ENCODE measurements at places on chromosomes 7 and 10.

DNA sequence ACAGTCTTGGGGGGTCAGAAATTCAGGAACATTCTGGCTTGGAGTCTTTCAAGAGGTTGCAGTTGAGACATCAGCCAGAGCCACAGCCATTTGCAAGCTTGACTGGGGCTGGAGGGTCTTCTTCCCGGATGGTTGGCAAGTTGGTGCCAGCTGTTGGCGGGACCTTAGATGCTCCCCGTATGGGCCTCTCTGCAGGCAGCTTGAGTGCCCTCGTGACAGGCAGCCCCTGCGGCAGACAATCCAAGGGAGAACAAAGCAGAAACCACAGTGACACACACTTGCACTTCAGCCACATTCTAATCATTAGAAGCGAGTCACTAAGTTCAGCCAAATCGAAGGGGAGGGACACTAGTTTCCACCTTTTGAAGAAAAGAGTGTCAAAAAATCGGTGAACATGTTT, 59.4 kb upstream of the MXI1 start:
- DNase-seq, result no peak

DNA sequence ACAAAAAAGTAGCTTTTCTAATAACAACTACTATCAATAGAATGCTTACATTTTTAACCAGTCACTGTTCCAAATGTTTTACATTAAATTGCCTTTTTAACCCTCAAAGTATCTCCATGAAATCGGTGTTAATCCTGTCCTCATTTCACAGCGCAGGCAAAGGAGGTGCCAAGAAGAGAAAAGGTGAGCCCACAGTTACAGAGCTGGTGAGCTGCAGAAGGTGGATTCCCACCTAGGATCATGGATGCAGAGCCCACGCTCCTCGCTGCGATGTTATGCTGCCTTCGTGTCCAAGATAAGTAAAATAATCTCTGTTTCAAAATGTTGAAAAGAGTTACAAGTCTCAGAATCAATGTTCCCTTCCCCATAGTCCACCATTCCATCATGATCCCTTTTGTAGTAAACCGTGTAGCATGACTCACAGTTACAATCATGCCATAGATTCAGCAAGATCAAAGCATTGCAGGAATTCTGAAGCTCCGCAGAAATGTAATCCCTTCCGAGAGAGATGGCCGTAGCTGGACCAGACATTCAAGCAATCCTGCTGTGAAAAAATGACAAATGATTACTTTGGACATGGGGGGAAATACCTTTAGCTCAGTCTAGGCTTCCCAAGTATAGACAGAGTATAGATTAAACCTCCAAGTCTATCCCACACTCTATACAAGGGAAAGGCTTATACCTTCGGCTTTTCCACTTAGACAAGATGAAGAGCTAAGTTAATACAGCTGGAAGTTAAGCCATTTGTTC, 394.7 kb upstream of the AKR1E2 start:
- no peak for DNase-seq

DNA sequence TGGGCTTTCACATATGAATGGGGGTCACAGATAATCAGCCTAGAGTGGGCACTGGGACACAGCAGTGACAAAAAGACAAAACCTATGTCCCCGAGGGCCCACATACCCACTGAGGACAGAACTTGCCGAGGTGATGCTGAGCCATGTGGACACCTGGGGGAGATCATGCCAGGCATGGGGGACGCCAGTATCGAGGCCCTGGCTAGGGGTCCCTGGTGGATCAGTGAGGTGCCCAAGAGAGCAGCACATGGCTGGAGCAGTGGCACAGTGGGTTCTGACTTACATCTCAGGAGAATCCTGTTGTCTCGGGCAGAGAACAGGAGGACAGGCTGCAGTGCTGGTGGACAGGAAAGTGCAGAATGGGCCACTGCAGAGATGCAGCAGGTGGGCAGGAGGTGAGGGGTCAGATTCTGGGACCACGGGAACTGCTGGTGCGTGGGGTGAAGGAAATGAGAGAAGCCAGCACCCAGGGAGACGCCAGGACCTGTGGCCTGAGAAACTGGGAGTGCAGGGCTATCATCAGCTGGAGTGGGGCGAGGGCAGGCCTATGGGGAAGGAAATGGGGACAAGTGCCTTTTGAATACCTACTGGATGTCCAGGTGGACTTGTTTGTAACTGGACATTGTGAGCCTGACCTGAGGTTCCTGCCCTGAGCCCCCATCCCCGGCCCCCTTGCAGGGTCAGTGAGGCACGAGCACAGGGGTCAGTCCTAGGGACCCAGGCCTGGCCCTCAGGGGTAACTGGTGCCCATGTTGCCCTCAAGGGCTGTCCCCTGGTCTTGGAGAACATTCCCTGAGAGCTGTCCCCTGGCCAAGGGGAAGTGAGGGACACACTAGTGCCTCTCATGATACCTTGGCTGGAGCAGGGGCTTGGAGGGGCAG, 91.2 kb upstream of the RET start:
- DNase-seq, result no peak

DNA sequence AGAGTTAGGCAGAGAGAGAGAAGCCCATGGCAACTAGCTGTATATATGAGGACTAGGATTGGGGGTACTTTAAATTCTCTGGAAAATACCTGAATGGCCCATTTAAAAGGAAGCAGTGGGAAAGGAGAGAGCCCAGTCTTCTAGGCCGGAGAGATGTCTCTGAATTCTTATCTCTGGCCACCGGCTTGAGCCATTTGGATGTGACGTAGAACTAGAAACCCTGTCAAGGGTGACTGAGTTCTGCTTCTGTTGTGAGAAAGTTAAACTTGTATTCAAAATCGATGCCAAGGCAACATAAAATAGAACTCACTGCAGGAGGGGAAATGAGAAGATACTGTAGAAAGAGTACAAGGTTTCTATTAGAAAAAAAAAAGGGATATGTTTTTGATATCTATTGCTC, 6.3 kb upstream of the GSTK1 start:
- DNase-seq, result no peak

DNA sequence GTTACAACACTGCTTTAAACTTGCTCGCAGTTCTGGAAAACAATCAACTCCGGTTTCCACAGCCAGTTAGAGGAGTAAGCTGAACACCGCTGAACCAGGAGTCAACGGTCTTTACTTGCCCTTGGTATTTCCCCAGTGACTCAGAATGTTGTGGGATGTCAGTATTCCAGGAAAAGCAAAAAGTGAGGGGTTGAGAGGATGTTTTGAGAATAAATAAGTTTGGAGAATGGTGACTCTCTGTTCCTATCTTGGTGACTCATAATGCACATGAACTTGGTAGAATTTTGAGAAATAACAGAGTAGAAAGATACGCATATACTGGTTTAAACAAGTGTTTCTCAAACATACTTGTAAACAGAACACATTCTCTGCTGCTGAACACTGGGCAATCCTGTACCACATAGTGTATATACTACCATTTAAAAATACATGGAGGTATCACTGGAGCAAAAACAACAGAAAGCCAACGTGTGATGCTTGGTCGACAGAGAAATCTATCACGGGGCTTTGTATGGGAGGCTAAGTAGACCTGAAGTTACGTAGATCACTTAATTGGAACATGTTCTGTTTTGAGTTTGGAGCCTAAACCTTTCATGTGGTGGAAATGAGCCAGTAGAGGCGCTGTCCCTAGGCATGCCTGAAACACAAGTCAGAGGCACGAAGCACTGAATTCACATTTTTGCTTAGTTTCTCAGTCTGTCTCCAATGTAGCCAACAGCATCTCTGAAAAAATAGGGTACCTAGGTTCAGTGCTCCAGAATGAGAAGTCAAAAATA, 534.3 kb downstream of the PARD3 start:
- no peak for DNase-seq

DNA sequence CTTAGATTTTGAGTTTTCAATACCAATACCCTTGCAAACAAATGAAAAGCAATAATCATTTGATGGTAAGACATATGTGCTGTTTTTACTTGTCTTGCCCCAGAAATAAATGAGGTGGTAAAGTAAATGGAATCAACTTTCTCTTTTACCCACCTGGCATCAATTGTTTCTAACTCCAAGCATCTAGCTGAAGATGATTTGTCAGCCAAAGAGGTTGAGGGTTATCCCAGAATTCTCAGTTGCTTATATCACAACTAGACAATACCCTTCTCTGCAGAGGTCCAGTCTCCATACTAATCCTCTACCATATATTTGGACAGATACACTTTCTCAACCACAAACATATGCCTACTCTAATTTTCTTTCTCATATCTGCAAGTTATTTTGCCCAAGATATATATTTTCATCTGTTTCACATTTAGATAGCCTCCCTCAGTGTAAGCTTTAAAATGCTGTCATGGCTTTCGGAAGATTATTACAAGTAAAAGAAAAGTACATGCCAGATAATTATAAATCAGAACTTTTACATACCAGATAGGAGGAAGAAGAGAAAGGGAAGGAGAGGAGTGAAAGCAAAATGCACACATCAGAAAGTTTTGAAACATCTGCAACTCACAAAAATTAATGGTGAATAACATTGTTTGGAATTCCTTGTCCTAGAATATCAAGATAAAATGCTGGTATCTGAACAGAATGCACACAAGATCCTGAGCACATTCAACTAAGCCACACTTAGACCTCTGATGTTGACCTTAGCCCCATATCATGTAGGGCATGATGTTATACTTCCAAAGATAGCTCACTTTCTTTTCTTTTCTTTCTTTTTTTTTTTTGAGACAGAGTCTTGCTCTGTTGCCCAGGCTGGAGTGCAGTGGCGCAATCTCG, 146.6 kb downstream of the REEP3 start:
- no peak for DNase-seq

DNA sequence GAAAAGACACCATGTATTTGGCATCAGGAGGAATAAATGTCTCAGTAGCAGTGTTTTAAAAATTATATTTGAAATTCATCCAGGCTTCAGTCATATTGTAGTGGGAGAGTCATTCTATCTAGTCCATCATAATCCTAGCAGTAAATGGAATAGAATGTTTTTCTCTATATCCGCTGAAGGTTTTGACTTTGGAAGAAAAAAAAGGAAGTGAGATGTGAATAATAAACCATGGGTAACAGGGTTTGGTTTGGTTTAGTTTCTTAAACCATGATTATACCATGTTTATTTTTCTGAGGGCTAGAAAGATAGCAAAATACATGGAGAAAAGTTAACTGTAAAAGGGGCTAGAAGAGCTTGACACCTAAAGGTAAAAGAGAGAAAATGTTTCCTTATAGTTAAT, 16.4 kb upstream of the BPGM start:
- DNase-seq, result no peak

- no peak for DNase-seq
Observed at GRCh38 chr10:5506751-5507648, 7.6 kb upstream of the CALML5 start.

- DNase-seq, result no peak
Observed at GRCh38 chr7:150556521-150557138, 10.6 kb upstream of the GIMAP4 start.

GRCh38 chr10:34275626-34276130, 539.4 kb downstream of the PARD3 start:
- no peak for DNase-seq

GRCh38 chr7:7581531-7582179, 15.0 kb downstream of the MIOS start:
- DNase-seq, result no peak

GRCh38 chr7:121344093-121344492, 15.3 kb downstream of the WNT16 start:
- no peak for DNase-seq
